Fibroblast of the conjunctiva (primary cell): ENCODE measurements at places on chromosomes 16 and 17.
A peak's percentile ranks its signal among the peaks of the same experiment; 100 is the strongest.

DNA sequence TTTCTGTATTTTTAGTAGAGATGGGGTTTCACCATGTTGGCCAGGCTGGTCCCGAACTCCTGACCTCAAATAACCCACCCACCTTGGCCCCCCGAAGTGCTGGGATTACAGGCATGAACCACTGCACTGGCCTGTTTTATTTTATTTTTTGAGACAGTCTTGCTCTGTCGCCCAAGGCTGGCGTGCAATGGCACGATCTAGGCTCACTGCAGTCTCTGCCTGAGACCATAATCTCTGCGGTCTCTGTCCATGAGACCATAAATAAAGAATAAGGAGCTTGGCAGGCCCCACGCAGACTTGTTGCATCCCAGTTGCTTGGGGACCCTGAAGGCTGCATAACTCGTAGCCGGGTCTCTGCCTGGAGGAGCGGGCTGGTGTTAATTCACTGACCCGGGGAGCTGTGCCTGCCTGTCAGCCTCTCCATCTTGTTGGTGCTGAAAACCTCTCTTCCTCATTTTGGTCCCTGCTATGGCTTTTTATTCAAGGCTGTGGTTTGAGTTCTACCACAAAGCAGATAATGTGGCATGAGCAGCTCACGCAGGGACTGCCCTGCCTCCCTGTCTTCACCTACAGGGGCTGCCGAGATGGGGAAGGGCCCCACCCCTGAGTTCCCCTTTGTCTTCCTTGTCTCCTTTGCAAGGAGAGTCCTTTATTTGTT is 82.1 kb downstream of the MSI2 start:
- DNase-seq, result no peak

DNA sequence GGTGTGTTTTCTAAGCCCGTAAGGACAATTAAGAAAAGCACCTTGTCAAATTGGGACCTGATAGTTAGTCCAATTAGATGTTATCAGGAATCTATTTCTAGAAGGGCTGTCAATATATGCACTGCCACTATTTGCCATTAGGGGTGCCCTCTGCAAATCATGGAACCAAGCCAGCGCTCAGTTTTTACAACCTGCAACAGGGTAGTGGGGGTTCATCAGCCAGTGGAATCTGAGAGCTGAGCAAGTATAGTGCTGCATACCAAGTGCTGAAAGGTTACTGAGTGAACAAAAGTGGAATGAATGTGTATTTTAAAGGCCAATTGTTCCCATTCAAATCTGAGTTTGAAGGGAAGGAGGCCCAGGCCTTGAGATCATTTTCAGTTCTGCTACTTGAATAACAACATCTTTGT is 10.4 kb downstream of the PRR11 start:
- no peak for DNase-seq

- no peak for DNase-seq
These were observed 33.7 kb upstream of the VPS4A start for GRCh38 chr16:69277413-69277812.

DNA sequence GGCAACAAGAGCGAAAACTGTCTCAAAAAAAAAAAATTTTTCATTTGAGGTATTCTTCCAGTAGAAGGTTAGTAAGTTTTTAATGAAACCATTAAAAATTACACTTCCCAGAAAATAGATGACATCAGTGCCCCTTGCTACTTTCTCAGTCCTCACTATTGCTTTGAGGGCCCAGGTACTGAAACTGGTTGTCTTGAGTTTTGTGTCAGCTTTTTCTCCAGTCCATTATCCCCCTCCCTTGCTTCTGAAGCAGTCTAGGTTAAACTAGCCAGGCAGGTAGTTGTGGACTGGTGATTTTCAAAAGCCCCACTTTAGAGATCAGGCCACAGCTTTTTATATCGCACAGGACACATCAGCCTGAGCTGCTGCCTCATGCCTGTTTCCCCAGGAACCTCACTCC is 10.9 kb downstream of the SMCR8 start:
- DNase-seq, result no peak

- no peak for DNase-seq
These were observed 92.5 kb downstream of the SSH2 start for GRCh38 chr17:29837531-29837930.

DNA sequence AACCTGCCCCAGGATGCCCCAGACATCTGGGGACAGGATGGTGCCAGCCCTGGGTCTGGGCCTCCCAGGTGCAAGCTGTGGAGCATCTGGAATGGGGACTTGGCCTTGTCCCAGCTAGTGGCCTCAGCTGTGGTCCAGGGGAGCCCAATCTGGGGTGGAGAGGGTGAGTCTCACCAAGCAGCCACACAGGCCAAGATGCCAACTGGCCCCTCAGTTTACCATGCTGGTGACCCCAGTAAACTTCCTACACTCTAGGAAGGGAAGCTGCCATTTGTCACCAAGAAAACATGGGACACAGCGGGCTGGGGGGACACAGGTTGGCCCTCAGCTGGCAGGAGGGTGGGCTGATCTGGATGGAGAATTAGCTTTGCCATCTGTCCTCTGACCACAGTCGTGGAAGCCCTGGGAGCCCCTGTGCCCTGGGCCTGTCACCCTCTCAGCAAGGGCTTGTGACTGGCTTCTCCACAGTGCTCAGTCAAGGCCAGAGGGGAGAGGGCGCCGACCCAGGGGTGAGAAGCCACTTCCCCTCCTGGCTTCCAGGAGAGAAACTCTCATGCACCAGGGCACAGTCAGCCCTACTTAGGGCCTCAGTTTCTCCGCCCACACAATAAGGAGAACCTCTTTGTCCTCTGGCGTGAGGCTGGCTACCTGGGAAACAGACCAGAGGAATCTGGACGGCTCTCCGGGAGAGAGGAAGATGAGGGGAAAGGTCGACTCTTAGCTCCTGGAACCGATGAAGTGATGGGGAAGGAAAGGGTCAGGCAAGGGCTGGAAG is 126.4 kb upstream of the SMURF2 start:
- no peak for DNase-seq

DNA sequence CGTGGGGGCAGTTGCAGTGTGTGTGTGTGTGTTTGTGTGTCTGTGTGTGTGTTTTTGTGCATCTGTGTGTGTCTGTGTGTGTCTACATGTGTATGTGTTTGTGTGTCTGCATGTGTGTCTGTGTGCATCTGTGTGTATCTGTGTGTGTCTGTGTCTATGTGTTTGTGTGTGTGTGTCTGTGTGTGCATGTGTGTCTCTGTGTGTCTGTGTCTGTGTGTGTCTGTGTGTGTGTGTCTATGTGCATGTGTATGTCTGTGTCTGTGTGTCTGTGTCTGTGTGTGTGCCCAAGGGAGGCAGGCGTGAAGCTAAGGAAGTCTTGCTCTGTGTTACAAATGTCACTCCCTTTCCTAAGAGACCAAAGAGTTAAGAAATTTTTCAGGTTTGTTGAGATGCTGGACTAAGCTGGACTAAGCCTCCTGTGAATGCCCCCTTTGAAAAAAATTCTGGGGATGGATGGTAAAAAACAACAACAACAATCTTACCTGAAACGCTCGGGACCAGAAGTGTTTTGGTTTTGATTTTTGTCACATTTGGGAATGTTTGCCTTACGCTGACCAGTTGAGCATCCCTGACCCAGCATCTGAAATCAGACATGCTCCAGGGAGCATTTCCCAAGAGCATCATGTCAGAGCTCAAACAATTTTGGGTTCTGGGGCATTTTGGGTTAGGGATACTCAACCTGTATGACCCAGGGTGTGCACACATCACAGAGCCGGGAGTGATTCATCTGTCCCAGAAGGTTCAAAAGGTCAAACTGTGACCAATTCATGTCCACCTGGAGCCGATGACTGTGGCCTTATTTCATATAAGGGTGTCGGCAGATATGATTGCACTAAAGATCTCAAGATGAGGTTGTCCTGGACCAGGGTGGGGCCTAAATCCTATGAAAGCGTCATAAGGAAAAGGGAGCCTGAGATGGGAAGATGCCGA is 48.6 kb upstream of the ZNF469 start:
- DNase-seq, result no peak

- no peak for DNase-seq
These were observed 8.5 kb upstream of the ZFHX3 start for GRCh38 chr16:73056448-73056847.

DNA sequence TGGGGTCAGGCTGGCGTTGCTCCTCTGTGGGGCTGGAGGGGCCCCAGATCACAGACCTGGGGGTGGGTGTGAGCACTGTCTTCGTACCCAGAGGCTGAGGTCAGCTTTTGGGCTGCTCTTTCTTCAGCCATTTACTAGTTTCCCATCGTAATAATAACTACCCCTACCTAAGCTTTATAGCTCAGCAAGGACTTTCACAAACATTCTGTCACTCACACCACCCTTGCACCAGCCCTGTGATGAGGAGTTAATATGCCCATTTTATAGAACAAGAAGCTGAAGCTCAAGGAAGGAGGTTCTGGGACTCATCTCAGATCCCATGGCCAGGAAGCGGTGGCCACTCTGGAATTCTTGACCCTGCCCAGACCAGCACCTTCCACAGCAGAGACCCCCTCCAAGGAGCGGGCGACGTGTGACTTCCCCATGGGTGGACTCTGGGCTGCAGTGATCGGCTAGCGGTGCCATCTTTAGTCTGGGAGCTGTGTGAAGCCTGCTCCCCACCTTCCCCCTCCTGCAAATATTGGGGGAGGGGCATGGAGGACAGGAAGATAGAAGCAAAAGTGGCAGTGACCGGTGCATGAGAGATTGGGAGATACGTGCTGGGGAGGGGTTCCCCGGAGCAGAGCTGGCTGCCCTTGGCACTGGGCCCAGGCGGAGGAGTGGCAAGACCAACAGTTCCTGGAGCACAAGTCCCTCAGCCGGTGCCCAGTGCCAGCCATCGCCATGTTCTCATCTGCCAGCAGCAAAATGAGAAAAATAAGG is 81.8 kb upstream of the TOB1 start:
- DNase-seq, result no peak

DNA sequence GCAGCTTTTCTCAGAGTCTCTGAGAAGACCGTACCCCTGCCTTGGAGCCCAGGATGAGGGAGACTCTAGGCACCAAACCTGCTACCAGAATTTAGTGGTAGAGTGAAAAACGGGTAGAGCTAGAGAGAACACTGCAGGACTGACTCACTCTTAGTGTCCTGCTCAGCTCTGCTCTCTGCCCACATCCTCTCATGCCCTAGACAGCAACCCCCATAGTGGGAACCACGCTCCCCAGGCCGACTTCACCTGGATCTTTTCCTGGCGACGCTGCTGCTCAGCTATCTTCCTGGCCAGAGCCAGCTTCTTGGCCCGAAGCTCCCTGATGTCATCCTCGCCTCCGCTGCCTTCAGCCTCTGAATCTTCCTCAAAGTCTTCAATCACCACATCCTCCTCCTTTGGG is 26.7 kb downstream of the HIC1 start:
- DNase-seq, result no peak

GRCh38 chr16:53855056-53855455 is 151.1 kb downstream of the FTO start:
- DNase-seq, result no peak

GRCh38 chr17:32927201-32927723 is 691 bp upstream of the TMEM98 start:
- DNase-seq, result no peak

GRCh38 chr17:7676533-7676932 is 10.8 kb downstream of the TP53 start:
- DNase-seq, result no peak

- no peak for DNase-seq
These were observed 27.0 kb upstream of the RGS9 start for GRCh38 chr17:65109990-65110680.

GRCh38 chr17:44966348-44967025 is 1.6 kb downstream of the C1QL1 start:
- DNase-seq, result no peak

- DNase-seq, result no peak
These were observed 211.3 kb downstream of the CA10 start for GRCh38 chr17:51947160-51947735.

DNA sequence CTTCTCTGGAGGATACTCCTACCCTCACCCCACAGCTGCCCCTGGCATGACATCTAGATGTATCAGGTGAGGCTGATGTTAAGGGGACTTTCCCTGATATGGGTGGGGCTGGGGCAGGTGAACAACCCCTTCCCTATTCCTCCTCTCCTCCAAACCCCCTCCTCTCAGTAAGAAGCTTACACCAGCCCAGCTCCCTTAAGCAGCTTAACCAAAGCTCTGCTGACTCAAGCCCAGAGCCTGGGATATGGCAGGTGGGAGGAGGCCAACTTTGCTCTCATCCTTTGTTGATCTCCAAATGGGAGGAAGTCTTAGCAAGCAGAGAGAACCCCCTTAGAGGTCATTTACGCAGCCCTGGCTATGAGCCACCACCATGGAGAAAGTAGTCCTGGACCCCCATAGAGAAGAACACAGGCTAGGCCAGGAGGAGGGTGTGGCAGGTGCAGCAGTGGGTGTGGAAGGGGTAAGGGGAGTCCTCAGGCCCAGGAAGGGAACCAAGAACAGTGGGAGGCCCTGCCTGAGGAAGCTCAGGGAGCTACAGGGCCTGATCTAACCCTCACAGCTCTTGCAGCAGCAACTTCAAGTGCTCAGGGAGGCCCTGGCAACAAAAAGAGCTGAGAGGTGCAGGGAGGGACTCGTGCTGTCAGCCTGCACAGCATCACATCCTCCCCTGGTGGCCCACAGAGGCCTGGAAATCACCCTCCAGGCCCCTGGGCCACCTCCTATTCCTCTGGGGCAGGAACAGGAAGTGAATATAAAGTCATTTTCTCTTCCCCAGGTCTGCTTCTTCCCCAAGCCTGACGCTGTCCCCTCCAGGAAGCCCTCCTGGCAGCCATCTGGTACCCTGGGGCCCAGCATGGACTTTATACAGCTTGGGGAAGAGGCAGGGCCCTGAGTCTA is 2.9 kb downstream of the UNC119 start:
- no peak for DNase-seq

DNA sequence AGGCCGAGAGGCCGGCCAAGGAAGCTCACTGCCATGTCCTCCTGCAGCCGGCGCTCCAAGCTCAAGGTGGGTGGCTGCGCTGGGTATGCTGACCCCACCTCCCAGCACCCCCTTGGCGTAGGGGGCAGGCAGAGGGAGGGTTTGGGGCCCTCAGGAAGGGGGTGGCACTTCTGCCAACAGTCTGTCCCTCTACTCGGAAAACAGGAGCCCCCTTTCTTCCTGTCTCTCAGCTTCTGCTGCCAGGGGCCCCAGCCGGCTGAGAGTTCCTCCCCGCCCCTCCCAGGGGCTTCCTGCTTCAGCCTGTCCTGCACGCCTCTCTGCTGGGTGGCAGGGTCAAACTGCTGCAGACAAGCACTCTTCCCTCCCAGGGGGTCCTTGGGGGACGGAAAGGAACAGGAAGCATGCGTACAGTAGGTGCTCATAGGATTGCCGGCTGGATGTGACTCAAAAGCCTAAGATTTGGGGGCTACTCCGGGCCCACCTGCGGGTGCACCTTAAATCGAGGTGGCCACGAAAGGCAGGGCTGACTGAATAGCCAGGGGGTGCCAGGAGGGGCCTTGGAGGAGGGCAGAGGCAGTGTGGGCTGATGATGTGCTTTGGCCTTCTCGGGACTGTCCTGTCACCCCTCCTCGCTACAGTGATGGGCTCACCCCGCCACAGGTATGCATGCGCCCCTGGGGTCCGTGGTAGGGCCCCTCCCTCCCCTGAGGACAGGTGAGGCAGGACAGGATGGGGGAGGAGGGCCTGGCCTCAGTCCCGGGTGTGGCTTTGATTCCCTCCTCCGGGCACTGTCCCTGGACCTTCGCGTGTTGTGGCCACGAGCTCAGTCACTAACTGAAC is 4.0 kb downstream of the CBX2 start:
- DNase-seq, result no peak

GRCh38 chr16:82728901-82729300 is 102.1 kb downstream of the CDH13 start:
- DNase-seq, result no peak

GRCh38 chr17:35315283-35315682 is 58.1 kb downstream of the SLFN11 start:
- peak; percentile 87 for DNase-seq
